ENCODE measurements at places on chromosomes 2 and 18.

DNA sequence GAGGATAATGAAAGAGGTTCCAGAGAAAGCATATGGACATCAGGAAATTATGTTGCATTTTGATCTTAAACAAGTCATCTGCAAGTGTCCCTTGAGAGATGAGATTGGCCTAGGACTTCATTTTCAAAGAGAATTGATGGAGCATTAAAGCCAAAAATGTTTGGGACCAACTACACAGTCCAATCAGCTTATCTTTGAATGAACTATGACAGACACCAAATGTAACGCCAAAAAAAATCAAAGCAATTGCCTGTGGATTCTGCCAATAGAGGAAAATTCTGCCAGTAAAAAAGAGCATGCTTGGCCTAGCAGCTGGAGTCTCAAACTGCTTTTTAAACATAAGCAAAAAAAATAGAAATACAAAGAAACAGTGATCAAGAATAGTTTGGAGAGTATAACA is 594.5 kb upstream of the CHAC2 start:
- no peak for DNase-seq

DNA sequence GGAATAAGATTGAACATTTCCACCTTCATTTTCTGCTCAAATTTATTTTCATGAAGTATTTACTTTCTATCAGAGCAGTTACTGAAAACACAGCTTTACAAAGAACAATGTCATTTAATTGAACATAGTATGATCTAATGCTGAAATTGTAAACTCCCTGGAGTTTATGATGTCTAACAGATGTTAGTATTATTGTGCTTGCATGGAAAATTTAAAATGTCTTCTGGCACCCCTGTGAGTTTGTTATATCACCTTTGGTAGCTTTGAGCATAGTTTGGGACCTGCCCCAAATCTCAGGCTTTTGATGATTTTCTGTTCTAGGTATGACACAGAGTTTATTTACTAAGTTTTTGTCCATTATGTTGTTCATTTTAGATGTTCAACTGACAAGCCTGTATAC is 28.1 kb downstream of the FAM171B start:
- no peak for DNase-seq

DNA sequence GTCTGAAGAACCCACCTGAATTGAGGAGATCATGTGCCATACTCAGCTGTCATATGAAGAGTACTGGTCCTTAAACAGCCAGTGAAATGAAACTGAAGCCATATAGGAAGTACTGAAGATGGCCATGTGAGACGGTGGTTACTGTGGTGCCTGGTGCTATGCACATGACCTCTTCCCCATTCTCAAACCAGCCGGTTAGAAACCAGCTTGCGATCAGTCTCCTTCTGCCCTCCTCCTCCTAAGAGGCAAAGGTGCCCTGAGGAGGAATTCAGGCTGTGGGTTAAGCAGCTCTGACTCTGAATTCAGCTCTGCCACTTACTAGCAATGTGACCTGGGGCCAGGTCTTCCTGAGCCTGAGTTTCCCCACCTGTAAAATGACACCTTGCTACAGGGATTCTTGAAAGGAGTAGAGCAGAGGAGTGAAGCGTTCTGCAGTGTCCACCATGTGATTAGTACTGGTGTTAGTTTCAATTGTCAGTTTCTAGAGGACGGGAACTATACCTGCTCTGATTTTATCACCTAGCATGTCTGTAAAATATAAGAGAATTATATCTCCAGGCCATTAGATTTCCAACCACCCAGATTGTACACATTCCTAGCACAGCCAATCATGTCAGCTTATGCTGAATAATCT is 5.1 kb downstream of the FECH start:
- no peak for DNase-seq

DNA sequence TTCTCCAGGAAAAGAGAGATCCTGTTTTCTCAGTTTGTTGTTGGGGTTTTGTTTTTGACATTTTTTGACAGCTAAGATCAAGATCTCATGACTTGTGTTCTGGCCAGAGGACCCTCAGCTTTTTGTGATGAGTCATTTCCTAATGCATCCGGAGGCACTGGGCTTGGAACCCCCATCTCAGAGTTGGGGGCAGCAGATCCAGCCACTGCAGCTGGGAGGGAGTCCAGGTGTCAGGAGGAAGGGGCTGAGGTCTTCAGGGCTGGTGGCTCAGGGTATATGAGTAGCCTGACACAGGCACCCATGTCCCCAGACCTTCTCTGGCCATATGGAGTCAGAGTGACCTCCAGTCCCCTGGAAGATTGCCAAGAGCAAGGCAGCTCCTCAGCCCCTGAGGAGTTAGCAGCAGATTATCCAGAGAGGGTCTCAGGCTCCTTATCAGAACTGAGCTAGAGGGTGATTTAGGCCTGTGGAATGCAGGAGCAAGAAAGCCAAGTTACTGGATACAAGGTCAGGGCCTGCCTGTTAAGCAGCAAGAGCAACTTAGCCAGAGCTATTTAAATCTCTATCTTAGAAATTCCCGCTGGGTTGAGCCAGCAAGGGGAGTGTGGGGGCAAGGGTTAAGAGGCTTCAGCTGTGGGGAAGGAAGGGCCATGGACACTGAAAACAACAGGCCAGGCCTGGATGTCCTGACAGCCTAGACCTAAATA is 62.4 kb downstream of the TANC1 start:
- DNase-seq, result no peak

DNA sequence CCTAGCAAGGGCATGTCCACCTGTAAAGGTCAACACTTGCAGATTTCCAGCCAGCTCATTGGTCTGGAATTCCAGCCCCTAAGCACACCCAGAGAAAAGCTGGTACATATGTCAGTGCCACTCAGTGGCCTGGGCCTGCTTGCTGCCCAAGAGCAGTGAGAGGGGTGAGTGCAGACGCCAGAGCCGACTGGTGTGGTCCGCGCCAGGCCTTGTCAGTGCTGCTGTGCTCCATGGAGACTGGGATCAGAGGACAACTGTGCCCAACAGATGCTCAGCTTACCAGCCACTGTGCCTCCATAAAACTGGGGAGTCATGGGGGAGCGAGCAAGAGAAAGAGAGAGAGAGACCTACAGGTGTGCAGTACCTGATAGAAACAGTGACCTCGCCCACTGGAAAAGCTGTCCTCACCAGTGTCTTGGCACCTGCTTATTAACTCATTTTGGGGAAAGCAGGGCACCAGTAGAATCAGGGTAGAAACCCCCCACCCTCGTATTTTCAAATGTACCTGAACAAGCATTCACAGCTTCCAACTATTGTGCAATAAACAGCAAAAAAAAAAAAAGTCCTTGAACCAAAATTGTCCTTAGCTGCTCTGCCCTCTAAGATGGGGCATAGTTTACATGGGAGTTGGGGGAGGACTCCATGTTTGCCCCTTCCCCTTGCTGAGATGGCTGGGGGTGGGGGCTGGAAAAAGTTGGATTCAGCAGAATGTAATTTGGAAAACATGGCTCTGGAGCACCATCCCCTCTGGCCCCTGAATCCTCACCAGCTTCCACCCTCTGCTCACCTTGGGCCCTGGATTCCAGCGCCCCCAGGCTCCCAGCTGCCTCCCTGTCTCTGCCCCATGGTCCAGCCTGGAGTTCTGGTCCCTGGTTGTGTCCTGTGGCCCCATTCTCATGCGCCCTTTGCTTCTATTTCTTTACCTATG is 1.4 kb upstream of the SP140L start:
- DNase-seq, result peak; percentile 74

DNA sequence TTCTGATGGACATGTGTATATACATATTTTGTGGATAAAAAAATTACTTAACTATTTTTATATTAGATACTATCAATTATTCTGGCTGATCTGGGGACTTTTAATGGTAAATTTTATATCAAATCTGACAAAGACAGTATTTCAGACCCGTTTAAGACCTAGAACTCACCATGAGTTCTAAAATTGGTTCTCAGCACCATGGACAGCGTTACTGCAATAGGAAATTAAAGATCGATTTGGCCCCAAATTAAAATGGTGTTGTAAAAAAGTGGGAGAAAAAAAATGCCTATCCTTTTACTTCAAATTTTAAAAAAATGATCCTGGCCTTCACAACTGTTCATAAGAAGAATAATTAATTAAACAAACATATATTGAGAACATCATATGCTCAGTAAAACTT is 919 bp upstream of the SCN2A start:
- DNase-seq, result no peak

DNA sequence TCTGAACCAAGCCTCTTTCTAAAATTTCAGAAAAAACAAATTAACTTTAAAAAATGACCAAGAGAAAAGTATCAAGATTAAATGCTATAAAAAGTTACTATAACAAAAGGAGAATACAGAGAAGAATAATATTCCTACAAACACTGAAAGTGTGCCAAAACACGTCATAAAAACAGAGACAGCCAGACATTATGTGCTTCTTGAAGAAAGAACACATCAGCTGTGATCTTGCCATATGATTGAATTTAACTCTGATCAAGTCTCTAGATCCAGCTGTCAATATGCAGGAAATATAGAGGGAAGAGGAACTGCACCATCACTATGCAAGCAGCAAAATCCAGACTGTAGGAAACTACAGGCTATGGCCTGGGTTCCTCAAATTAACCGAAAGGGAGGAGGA is 33.7 kb upstream of the COL5A2 start:
- DNase-seq, result no peak

DNA sequence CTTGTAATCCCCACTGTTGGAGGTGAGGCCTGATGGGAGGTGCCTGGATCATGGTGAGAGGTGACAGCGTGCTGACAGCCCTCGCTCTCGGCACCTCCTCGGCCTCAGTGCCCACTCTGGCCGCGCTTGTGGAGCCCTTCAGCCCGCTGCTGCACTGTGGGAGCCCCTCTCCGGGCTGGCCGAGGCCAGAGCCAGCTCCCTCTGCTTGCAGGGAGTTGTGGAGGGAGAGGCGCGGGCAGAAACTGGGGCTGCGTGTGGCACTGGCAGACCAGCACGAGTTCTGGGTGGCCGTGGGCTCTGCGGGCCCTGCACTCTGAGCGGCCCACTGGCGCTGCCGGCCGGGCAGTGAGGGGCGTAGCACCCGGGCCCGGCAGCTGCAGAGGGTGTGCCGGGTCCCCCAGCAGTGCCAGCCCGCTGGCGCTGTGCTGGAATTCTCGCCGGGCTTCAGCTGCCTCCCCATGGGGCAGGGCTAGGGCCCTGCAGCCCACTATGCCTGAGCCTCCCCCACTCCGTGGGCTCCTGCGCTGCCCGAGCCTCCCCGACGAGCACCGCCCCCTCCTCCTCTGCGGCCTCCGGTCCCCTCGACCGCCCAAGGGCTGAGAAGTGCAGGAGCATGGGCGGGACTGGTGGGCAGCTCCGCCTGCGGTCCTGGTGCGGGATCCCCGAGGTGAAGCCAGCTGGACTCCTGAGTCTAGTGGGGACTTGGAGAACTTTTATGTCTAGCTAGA is 197.1 kb downstream of the SPP2 start:
- DNase-seq, result no peak

- peak; percentile 44 for DNase-seq
These were observed 173.8 kb upstream of the SALL3 start for GRCh38 chr18:78805840-78806239.

DNA sequence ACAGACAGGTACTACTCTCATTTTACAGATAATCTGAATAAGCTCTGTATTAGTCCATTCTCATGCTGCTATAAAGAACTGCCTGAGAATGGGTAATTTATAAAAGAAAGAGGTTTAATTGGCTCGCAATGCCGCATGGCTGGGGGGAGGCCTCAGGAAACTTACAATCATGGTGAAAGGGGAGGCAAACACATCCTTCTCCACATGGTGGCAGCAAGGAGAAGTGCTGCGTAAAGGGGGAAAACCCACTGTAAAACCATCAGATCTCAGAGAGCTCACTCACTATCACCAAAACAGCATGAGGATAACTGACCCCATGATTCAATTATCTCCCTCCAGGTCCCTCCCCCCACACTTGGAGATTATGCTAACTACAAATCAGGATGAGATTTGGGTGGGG is 254.4 kb downstream of the KCNE4 start:
- DNase-seq, result no peak

- DNase-seq, result no peak
These were observed 111.6 kb upstream of the LTBP1 start for GRCh38 chr2:32835148-32835547.

DNA sequence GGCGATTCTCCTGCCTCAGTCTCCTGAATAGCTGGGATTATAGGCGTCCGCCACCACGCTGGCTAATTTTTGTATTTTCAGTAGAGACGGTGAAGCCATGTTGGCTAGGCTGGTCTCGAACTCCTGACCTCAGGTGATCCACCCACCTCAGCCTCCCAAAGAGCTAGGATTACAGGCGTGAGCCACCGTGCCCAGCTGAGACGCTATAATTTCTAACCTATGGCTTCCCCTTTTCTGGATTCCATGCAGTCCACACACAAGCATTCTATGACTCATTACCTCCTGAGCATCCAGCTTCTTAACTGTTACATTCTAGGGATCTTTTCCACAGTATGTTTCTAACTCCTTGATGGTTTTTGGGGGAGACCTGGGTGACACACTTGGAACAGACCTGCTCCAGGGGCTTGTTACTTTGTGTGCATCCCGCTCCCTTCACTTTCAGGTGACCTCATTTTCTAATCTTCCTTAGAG is 11.8 kb upstream of the KCMF1 start:
- DNase-seq, result no peak

- DNase-seq, result no peak
These were observed 1.2 kb upstream of the ASB1 start for GRCh38 chr2:238425505-238425978.

Data from spleen (tissue), 13 donors.